ENCODE measurements at places on chromosomes 2 and 18.

DNA sequence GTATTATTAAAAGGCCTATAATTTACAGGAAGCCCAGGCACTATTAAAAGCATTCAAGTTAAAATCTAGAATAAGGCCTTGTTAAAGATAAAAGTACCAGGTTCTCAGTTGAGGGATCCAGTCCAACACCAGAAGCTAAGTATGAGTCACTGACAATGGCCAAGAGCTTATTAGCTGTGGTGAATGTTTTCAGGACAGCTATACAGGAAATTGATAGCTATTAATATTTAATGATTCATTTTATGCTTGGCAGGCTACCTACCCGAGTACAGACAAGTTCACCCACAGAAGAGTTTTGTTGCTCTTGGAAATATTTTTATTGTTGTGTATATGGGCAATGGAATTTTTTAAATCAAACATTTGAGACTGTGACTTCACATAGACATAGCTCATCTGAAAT is 729.6 kb upstream of the ZNF804A start:
- no peak for DNase-seq

- DNase-seq, result no peak
Measured at GRCh38 chr2:39320162-39320561, 76.4 kb upstream of the CDKL4 start.

DNA sequence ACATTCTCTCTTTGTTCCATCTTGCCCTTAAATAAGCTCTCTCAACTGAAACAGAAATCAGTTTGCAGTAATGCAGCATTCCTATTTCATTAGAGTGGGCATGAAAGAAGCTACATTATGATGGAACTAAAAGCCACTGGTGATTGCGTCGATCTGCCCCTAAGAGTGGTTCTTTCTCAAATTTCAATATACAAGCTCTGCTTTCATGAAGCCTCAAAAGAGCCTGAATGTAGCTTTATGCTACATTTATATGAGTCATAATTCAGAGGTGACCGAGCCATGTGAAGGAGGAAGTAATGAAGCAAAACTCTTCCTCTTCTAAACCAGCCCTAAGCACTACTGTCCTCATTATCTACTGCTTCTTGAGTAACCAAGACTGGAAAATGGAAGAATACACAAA is 64.8 kb upstream of the CYTIP start:
- DNase-seq, result no peak

GRCh38 chr2:40760071-40760666 is 308.3 kb upstream of the SLC8A1 start:
- DNase-seq, result no peak

GRCh38 chr2:29011418-29012060 is 30.4 kb downstream of the TOGARAM2 start:
- peak; percentile 65 for DNase-seq

- DNase-seq, result no peak
Measured at GRCh38 chr18:63022429-63023022, 297.0 kb downstream of the BCL2 start.

DNA sequence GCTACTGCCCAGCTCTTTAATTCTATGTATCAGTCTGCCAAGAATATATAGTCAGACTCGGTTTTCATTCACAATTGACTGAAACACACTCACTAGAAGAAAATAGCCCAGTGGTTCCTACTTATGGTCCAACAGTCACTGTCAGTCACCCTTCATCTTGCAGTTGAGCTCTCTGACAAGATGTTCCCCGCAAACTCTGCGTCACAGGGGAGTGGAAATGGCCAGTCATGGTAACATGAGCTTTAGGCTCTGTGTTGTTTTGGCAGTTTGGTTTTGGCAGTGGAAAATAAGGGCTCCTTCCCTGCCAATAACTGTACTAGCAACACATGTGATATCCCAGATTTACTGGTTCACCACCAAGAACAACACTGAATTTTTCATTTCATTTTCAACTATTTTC is 122.5 kb downstream of the PRPF40A start:
- no peak for DNase-seq

- DNase-seq, result no peak
Measured at GRCh38 chr2:208006833-208007232, 18.5 kb downstream of the PLEKHM3 start.

- DNase-seq, result no peak
Measured at GRCh38 chr18:3179430-3180089, 40.2 kb downstream of the MYOM1 start.

DNA sequence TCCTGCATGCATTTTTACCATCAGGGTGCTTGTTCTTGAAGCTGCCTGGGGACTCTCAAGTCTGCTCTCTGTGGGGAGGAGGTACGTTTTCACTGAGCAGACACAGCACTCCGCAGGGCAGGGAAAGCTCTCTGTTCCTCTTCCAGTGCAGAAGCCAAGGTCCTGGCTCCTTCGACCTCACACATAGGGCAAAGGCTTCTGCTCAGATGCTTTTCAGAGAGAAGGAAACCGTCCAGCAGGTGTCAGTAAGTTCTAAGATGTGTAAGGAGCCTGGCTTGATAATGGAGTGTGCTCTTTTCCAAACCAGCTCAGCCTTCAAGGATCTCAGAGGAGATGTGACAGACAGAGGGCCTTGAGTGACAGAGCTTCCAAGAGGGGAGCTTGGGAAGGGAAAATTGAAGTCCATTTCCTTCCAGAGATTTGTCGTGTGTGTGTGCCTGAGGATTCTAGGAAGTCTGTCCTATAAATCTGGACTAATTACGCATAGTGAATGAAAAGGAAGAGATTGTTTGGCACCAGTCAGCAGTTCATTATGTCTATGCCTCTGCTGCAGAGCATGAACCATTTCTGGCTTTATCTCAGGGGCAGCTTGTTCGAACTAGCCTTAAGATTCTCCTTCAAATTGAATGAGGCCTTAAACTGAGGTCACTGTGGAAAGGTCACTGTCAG is 67.3 kb upstream of the UPP2 start:
- no peak for DNase-seq

DNA sequence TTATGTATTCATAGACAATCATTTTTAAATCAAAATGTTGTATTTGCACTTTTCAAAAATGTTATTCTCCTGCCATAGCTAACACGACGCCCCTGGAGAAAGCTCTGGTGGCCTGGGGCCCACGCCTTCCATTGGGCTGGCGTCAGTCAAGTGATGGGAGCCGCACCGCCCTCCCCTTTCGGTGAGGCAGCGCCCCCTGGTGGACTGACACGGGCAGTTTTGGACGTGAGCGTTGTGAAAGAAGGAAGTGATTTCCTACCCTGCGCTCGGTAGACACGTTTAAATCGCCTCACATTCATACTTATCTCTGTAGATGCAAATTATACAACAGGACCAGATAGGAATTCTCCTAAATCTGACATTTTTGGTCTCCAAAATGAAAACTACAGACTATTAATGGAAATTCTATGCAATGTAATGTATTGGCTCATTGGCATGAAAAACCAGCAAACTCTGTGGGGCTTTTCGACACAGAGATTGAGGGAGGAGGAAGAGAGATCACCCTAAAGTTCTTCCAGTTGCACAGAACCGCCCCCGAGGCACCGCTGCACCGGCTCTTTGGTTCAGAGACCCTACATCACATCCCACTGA is 326.2 kb upstream of the SOX11 start:
- DNase-seq, result peak; percentile 31

DNA sequence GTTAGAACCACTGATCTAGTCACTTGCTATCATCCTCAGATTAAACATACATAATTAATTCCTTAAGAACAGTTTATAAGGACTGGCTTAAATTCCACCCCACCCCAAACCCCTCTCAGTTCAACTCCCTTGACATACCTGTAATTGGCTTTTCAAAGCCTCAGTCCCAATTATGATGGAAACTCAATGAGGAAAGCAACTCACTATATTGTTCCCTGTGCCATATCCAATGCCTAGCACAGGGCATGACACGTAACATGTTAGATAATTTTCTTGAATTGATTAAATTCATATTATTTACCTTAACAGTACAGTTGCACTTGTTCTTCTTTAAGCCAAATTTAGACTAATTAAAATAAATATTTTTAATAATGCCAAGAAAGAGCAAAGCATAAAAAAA is 465.1 kb upstream of the CHAC2 start:
- DNase-seq, result no peak

DNA sequence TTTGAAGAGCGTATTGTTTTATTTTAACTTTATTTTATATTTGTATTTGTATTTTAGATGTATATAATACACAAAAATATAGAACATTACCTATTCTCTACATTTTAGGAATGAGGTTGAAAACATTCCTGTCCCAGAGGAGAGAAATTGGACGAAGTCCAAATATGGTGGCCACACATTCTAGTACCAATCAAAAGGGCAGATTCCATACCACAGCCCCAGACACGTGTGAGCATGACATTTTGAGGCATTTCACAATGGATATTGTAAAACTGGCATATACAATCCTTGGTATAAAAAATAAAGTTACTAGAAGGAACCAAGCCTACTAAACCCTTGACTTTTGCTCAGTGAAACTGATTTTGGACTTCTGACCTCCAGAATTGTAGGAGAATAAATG is 50.6 kb downstream of the C2orf76 start:
- no peak for DNase-seq

DNA sequence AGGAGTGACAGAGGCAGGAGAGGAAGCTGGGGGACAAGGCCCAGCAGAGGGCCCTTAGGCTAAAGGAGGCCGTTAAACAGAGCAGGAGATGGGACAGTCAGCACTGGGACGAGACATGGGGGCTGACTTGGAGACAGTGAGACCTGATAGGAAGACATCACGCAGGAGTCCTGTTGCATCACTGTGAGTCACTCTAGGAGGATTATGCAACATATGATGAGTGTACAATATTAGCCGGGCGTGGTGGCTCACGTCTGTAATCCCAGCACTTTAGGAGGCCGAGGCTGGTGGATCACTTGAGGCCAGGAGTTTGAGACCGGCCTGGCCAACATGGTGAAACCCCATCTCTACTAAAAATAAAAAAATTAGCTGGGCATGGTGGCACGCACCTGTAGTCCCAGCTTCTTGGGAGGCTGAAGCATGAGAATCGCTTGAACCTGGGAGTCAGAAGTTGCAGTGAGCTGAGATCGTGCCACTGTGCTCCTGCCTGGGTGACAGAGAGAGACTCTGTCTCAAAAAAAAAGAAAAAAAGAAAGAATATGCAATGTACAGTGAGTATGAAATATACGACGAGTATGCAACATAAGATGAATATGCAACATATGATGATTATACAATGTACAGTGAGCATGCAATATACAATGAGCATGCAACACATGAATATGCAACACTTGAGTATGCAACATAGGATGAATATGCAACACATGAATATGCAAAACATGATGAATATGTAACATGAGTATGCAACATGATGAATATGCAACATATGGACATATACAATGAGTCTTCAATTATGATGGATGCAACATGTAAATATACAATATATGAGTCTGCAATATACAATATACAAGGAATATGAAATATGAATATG is 83.3 kb upstream of the ID2 start:
- no peak for DNase-seq

GRCh38 chr2:98928242-98928641 is 7.8 kb downstream of the CRACDL start:
- no peak for DNase-seq

DNA sequence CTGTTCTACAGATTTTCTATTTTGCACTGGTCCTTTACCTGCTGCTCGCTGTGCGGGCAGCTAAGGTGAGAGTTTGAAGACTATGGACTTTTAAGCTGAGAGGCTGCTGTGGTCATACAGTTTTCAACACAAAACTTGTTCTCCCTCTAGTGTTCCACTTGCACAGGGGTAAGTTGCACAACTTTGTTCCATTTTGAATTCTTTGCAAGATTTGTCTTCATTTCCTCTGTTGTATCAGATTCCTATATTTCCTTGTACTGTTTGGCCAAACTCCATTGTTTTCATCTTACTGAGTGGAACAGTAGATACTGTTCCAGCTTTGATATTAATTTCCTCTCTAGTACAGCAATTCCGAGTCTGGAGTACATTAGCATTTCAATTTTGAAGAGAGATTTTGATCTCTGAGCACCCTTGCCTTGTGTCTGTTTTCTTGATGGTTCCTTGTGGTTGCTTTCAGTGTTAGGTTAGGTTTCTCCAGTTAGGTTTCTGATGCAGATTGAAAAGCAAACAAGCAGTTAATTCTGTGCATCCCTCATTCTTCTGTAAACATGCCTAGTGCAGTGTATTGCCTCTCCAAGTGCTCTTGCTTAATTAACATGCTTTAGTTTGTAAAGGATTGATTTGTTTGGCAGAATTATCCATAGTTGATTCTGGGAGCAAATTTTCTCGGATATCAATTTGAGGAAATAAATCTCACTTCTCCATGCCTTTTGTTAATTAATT is 188.8 kb downstream of the PTPRM start:
- DNase-seq, result no peak

- no peak for DNase-seq
Measured at GRCh38 chr18:65711493-65711892, 39.3 kb upstream of the CDH7 start.

DNA sequence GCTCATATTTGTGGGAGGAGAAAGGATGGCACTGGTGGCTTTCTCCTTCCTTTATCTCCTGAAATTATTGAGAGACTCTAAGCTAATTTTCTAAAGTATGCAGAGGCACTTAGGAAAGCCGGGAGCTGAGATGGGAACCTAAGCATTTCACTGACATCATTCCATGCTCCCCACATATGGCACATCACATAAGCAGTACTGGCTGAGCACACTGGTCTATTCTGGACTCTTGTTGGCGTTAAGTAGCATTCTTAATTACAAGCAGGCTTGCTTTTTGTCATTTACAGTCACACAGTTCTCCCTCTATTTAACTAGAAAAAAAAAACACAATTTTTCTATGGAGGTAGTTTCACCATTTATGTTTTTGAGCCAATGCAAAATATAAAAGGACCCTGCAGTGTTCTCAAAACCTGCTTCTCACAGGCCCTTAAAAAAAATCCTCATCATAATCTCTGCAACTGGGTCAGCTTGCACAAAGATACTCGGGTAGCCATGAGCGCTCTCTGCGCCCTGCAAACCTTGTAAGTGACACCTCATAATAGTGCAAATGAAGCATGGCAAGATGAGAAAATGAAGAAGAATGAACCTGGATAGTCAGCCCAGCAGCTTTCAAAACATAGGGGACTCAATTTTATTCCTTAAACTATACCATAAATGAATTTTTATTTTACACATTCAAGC is 688.6 kb downstream of the NRXN1 start:
- no peak for DNase-seq

- no peak for DNase-seq
Measured at GRCh38 chr2:3079466-3079865, 298.2 kb downstream of the EIPR1 start.

- no peak for DNase-seq
Measured at GRCh38 chr2:7745369-7745768, 828.2 kb downstream of the RNF144A start.

- DNase-seq, result no peak
Measured at GRCh38 chr2:159742846-159743245, 30.5 kb downstream of the MARCHF7 start.

DNA sequence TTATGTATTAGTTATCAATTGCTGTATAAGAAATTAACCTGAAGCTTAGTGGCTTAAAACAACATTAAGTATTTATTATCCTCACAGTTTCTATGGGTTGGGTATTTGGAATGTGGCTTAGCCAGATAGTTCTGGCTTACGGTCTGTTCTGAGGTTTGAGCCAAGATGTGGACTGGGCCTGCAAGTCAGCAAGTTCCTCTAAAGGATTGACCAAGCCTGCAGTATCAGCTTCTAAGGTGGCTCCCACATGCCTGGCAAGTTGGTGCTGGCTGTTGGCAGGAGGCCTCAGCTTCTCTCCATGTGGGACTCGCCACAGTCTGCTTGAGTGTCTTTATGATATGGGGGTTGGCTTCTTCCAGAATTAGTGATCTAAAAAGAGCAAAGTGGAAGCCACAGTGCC is 45.0 kb upstream of the TCF4 start:
- DNase-seq, result no peak

- no peak for DNase-seq
Measured at GRCh38 chr2:138493334-138493733, 8.2 kb upstream of the SPOPL start.
